ENCODE measurements at places on chromosomes 6 and 20.

DNA sequence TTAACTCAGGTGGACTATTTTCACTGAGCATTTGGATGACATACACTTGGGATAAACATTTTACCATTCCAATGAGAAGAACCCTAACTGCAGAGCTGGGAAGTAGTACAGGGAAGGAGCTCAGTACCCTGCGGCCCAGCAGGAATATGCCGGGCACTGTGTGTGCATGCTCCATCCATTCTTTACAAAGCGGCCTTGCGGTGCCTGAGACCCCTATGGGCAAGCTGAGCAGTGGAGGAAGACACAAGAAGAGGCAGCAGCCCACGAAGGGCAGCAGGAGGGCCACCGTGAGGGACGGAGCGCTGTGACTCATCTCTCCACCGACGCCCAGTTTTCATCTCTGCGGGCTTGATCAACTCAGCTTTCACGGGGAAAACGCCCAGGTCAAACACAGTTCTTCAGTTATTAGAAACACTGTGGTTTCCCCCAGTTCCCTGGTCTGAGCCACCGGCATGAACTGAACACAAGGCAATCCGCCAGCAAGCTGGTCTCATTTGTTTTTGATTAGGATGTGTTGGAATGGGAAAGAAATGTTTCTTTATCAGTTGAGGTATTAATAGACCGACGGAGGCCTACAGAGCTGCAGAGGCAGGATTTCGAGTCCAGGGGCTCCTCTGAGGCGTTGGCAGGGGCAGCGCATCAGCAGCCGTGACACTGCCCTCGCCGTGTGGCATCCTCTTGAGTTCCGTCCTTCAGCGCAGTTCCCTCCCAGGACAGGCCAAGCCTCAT lies 44.9 kb downstream of the IRF4 start:
- no peak for DNase-seq

DNA sequence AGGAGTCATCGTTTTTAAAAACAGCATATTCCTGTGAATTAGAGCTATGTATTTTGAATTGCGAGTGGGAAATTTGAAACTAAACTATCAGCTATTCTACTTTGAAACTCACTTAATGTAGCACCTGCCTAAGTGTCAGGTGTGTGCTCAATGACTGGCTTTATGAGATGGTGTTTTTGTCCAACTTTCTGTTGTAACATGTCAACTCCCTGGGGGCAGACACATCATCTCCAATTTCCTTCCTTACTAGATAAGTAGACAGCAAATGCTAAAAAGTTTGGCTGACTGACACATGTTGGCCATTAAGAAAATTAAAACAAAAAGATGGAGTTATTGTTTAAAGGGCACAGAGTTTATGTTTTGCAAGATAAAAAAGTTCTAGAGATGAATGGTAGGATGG lies 226.9 kb downstream of the TFAP2B start:
- no peak for DNase-seq

DNA sequence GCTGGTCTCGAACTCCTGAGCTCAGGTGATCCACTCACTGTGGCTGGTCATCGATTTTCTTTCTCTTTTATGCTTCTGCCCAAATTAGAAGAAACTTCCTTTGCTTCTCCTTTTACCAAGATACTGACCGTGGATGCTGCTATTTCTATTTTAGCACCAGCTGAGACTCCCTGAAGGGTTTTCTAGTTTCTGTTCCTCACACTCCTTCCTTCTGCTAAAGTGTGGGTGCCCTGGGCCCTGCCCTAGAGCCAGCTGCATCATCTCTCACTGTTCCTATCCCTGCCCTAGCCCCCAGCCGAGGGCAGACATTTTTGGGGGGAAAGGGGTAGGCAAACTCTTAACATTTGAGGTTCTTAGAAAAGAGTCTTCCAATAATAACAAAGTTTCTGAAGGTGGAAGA lies 6.3 kb downstream of the SMOC2 start:
- no peak for DNase-seq

DNA sequence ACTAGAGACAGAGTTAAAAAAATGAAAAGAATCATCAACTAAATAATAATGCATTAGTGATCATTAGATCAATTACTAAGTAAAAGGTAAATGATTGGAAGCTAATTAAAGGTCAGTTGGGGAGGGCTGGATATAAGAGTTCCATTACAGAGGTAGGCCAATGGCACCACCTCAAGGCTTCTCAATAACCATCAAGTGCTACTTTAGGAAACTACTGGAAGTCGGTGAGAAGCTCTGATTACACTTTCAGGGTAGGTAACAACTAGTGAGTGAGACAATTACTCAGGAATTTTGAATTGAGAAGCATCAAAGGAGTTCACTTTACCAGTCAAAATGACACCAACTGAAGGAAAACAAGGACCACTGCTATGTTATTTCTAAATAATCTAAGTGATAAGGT lies 90.2 kb upstream of the HDAC2 start:
- DNase-seq: no peak

GRCh38 chr6:28443112-28443773 lies at the start of gene ZSCAN23:
TSS of gene ZSCAN23 (minus strand) at chr6:28443491. CDS start at chr6:28436266, 7,225 bp downstream.
- peak; percentile 65 for DNase-seq

GRCh38 chr6:33007831-33008400 lies 1.5 kb downstream of the HLA-DOA start:
- DNase-seq: no peak

GRCh38 chr20:25380945-25381614 lies 9.6 kb downstream of the ABHD12 start:
- DNase-seq: no peak

- no peak for DNase-seq
These were observed 254.8 kb downstream of the FOXC1 start for GRCh38 chr6:1864496-1864895.

GRCh38 chr6:15946701-15947385 lies 182.0 kb upstream of the MYLIP start:
- DNase-seq: no peak

GRCh38 chr20:25272223-25273000 lies 24.5 kb downstream of the PYGB start:
- DNase-seq: no peak

DNA sequence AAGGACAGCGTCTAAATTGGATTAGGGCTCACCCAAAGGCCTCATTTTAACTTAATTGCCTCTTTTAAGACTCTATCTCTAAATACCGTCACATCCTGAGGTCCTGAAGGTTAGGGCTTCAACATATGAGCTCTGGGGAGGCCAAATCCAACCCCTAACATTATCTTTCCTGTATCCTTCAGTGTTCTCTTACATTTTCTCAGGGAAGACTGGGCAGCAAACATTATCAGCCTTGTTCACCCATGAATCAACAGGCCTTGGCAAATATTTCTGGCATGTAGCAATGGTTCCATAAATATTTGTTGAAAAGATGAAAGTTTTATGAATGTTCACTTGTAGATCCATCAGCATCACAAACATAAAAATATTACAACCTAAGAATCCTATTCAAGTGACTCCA lies 24.6 kb upstream of the FOXF2 start:
- DNase-seq: no peak

- no peak for DNase-seq
These were observed 38.9 kb upstream of the SLC4A11 start for GRCh38 chr20:3277686-3278465.

DNA sequence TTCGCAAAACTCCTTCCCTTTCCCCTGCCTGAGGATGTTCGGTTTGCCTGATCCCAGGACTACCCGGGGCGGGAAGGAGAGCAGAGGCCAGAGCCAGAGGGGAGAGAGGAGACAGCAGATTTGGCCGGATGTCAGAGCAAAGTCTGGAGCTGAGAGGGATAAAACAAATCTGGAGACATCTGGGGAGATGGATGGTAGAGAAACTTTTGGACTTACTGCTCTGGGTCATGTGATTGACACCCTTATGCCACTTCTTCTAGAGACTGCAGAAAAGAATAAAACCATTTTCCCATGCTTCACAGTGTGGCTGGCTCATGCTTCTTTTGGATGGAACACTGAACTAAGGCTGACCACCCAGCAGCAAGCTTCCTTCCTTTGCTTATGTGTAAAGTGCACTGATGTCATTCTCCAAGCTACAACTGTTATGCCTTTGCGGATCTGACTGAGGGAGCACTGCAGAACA lies 174.7 kb downstream of the FOXC1 start:
- no peak for DNase-seq

DNA sequence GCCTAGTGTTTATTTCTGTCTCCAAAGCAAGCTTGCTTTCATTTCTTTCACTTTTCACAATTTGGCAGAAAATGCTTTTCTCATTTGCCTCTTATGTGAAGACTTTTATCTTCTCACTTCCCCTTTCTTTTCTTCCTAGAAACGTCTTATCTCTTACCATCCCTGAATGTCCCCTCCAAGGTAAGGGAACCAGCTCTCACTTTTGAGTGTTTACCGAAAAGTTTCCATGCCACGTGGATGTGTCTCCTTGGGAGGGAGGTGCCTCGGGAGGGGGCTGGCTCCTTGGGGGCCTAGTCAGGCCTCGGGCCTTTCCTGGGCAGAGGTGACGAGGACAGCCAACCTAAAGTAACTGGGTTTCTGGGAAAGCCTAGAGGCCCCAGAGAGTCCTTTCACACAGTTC lies 127.4 kb downstream of the CD24 start:
- DNase-seq: no peak
